ENCODE measurements at places on chromosomes 2 and 18. TPM values are rescaled to one million over a fixed set of nuclear protein-coding genes. Genes with fewer than 3 reads are reported as not detected.
A peak's percentile ranks its signal among the peaks of the same experiment; 100 is the strongest.

GRCh38 chr2:113119111-113119510 lies 8.3 kb upstream of the IL1RN start:
- no peak for DNase-seq

- DNase-seq: no peak
Observed at GRCh38 chr2:9796056-9797010, 46.9 kb upstream of the TAF1B start.

DNA sequence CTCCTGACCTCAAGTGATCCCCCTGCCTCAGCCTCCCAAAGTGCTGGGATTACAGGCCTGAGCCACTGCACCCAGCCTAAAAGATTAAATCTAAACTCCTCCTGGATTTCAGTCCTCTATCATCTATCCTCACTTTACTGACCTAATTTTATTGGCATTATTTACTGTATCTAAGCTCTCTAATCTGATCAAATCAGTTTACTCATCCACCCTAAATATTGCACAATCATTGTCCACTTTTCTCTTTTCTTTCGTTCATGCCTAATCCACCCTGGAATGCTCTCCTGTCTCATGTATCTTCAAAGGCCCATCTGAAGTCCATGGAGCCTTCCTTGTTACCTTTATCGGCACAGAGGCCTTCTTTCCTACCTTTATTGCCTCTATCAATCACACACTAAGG lies 31.6 kb upstream of the GPR155 start:
- DNase-seq: no peak

Gene ANKRD30BL
- total RNA-seq: not detected

GRCh38 chr2:42984617-42985016 lies 192.2 kb upstream of the HAAO start:
- no peak for DNase-seq

GRCh38 chr2:209578394-209579001 lies 154.7 kb downstream of the MAP2 start:
- DNase-seq: no peak

DNA sequence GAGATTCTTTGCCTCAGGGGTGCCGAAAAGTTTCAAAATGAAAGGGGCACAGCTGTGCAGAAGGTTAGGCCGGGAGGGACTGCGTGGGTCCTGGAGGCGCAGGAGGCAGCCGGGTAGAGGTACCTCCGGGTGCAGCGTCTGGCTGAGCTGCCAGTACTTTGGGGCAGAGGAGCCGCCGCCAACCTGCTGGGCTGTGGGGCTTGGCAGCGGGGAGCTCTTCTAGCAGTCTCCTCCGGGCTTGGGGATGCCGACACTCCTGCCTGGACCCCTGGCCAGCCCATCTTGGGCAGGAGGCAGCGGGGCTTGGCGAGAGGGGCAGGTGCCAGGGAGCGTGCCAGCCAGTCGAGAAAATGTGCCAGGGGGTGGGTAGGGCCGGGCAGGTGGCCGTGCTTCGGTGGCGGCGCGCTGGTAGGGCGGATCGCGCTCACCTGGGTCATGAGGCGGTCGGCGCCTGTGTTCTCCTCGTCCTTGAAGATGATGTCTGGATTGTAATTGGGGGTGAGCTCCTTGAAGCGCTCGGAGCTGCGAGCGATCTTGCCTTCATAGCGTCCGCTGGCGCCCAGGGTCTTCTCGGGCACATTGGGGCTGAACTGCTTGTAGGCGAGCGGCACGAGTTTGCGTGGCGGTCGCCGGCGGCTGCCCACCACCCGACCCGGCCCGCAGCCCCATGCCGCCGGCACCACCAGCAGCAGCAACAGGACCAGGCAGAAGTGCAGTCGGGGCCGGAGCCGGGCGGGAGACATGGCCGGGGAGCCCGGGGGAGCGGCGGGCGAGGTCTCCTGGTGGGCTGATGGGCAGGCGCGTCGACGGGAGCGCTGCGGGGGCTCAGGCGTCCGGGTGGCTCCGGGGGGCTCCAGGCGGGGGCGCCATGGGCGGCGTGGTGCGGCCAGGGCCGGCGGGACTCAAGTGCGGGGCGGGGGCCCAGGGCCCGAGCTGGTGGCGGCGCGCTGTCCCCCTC lies 717 bp downstream of the IHH start:
- no peak for DNase-seq

DNA sequence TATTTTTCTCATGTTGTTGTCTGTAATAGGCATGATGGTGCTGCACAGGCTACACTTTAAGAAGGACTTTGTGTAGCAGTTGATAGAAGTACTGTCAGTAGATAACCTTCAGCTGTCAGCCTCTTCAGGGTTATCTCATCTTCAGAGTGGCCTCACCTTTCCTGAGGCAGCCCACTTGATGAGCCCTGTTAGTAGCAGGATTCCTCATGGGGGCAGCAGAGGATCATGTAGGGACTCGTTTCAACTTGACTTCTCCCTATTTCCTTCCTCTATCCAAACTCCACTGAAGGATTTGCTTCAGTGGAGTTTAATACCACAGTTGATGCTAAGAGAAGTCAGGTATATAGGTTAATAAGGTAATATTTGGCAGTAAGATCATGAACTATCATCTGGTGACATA lies 530.3 kb upstream of the FSIP2 start:
- DNase-seq: no peak

- DNase-seq: no peak
Observed at GRCh38 chr2:85819811-85820510, 66.2 kb downstream of the ATOH8 start.

- peak; percentile 96 for DNase-seq
Observed at GRCh38 chr2:170073288-170073687, 104.7 kb upstream of the MYO3B start.

DNA sequence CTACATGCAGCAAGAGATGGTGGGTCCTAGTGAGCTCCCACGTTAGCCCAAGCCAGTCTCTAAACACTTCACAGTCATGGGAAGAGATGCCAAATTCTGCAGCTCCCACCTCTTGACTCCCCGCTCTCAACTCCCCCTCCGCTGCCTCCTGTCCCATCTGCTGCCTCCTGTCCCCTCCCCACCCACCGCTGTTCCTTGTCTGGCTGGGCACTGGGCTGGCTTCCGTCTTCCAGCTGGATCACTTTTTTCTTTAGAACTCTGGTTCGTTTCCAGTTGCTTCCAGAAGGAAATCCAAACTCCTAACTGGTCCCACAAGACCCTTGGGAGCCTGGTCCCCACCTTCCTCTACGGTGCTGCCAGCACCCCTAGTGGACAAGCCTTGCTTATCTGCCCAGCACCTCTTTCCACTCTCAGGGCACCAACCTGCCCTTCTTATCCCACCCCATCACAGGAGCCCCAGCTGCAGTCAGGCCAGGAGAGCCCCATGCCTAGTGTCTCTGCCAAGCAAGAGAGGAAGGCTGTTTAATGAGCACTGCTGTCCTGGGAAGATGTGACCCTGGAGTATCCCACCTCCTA lies 12.1 kb upstream of the TWIST2 start:
- DNase-seq: no peak
